CD4-positive, alpha-beta T cell treated with Interleukin-10 for 1 hour (primary cell): ENCODE measurements at places on chromosomes 2 and 18.

DNA sequence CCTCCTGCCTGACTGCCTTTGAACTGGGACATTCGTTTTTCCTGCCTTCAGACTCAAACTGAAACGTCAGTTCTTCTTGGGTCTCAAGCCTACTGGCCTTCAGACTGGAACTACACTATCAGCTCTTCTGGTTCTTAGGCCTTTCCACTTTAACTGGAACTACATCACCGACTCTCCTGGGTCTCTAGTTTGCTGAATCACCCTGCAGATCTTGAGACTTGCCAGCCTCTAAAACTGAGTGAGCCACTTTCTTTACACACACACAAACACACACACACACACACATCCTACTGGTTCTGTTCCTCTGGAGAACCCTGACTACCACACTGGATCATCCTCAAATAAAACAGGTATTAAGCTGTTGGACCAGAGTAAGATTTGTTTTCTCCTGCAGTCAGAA is 46.7 kb upstream of the ATL2 start:
- no peak for DNase-seq

GRCh38 chr2:6750411-6751158 is 115.1 kb downstream of the CMPK2 start:
- DNase-seq = no peak

DNA sequence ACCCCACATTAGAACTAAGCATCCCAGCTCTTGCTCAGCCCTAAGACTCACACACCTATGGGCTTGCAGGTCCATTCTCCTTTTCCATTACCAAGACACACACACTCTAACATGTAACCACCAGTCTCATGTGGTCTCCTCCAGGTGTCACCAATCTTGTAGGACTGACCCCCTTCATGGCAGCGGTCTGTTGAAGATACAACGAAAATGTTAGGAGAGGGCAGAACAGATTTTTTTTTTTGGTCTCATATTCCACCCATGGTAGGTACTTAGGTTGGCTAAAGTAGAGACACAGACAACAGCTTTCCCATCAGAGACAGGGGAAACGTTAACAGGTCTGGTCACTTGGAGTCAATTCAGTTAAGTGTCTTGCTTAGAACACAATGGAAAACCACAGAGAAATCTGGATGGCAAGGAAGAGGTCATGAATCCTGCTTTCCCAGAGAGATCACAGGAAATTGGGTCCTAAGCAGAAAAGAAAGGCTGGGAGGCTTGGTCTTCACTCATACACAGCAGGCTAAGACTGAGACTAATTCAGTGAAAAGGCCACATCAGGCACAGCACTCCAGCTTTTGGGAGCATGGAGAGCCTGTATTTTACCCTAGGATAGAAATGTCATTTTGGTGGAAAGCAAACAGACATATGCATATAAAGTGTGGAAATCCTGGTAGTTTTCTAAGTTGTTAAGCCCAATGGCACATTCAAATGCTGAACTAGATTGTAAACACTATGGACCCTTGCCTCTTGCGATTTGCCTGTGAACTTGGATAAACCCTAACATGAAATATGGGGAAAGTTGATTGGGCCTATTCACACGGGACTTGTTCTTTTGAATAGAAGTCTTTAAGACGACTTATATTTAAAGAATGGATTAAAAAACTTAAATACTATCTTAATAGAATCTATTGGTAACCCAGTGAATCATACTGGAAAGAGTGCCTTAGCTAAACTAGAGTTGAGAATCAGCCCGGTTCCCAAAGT is 3.8 kb downstream of the FN1 start:
- DNase-seq = no peak

DNA sequence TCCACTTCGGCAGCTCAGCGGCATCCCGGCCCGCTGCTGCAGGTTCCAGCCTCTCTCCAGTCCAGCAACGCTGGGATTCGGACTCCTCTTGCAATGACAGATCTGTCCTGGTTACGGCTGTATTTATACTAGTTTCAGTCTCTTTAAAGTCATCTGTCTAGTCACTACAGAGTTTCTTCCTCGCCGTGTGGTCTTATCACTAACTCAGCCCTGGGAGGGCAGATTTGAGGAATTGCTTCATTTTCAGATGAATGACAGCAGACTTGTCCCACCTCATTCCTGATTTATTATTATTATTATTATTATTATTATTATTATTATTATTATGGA is 2.2 kb downstream of the KLHL29 start:
- DNase-seq = no peak

DNA sequence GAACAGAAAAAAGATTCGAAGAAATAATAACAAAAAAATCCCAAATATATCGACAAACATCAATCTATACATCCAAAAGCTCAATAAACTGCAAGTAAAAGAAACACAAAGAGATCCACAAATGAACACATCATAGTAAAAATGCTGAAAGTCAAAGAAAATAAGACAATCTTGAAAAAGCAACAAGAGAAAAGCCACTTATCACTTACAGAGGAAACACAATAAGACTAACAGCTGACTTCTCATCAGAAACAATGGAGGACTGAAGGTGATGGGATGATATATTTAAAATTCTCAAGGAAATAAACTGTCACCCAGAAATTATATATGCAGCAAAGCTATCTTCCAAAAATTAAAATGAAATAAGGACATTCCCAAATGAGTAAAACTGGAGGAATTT is 140.3 kb downstream of the NDUFA10 start:
- DNase-seq = no peak

DNA sequence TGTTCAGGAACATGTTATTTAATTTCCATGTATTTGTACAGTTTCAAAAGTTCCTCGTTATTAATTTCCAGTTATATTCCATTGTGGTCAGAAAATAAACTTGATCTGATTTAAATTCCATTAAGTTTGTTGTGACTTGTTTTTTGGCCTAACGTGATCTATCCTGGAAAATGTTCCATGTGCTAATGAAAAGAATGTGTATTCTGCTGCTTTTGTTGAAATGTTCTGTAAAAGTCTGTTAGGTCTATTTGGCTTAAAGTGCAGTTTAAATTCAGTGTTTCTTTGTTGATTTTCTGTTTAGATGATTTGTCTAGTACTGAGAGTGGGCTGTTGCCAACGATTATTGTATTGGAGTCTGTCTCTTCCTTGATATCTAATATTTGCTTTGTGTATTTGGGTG is 148.0 kb downstream of the UBR3 start:
- DNase-seq = no peak

DNA sequence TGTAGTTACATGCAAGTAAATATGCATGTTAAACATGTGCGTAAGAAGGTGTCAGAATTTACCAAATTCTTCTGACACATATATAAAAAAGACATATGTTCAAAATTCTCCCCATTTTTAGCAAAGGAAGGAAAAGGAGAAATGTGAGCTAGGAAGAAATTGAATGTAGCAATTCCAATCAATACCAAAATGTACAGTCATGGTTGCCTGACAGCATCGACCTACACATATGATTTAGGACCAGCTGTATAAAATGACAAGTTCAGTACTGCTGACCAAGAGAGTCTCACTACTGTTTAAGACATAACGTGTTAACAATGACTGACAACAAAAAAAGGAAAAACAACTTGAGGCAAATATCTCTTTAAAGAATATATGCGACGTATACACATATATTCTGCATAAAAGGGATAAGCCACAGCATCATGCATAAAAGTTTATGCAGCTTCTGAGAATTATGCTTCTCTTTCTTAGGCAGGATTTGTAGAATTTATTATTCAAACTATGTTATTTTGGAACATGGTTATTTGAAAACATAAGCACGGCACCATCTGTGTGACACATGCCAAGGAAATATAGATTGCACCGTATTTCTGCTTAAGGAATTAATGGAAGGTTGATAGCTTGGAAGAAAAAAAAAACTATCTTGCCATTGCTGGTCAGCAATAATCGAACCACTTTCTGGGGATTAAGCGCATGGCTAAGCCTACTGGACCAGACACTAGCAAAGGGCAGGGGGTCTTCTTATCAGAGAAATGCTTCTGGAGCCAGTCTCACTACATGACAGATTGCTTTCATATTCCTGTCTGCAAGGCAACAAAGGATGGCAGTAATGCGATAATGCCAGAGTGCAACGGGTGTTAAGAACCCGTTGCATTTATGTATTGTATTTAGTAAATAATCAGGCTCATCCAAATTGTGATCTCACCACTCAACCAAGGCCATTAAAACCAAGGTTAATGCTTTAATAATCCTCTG is 154.0 kb downstream of the WDPCP start:
- no peak for DNase-seq

DNA sequence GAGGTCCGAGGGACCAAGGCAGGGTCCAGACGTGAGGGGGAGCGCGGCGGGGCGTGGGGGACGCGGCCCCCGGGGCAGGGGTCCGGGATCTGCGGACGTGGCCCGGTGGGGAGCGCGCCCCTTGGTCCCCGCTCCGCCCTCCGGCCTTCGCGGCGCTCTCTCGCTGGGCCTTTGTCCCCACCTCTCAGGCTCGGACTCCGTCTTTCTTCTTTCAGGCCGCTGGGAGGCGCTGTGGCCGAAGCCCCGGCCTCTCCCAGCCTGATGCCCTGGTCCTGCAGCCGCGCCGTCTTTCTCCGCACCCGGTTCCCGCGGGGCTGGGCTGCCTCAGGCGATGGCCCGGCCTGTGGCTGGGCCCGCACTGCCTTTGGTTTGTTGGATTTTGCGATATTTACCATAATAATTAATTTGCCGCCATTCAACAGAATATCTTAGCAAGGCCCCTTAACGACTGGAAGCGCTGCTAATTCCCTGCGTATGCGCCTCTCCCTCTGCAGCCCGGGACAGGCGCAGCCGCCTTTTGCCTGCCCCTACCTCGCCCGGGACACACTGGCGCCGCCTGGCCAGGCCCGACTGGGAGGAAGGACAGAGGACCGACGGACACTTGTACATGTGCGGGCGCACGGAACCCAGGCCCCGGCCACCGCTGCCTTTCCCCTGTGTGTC is 10.8 kb downstream of the SIX3 start:
- DNase-seq = no peak

- DNase-seq = no peak
These were observed 286.5 kb upstream of the SLC14A2 start for GRCh38 chr18:45328811-45329210.

GRCh38 chr18:45505497-45506206 is 109.6 kb upstream of the SLC14A2 start:
- no peak for DNase-seq

DNA sequence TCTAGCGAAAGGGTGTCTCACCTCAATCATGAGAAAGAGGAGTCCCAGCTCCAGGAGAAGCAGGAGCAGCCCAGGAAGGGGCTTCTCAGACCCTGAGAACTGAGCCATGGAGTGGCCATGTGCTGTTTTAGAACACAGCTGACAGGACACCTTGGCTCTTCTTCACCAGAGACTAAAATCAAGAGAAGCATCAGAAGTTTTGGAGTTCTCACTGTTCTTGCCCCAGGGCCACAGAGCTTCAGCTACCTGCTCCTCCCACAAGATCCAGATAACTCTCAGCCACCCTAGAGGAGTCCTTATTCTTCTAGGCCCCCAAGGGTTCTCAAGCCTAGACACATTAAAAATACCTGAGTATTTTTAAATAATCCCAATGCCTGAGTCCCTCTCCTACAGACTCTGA is 99.6 kb upstream of the ATP8B1 start:
- DNase-seq = no peak

GRCh38 chr2:23356711-23357110 is 28.3 kb upstream of the KLHL29 start:
- DNase-seq = no peak

- no peak for DNase-seq
These were observed 149.6 kb downstream of the DOCK10 start for GRCh38 chr2:224892574-224893204.

GRCh38 chr2:127104881-127105655 is 1.9 kb downstream of the BIN1 start:
- no peak for DNase-seq

DNA sequence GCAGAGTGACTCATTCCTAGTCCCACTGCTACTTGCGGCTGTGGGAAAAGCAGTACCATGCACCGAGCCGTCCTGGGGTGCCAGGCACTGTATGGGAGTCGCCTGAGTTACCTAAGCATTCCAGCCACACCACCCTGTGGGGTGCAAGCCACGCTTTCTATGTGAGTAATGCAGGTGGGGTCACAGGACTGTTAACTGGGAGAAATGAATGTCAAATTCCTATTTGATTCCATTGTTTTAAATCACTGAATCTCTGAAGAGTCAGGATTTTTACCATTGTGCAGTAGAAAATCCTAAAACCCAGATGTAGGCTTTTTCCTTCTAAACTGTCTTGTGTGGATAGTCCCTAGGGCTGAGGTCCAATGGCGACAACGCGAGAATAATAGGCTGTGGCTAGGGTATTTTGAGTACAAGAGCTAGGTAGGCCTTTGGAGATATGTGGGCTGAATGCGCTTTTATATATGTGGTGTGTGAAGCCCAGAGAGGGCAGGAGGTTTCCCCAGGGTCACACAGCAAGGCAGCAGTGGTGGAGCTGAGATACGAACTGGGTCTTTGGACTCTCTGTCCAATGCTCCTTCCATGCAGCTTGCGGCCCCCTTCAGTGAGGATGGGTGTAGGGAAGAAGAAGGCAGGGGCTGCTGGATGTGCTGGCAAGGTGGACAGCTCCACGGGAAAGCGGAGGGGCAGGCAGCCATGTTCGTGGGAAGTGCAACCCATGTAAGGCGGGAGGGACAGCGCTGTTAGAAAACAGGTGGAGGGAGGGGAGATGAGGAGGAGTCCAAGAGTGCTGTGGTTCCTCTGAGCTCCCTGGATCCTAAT is 83.2 kb downstream of the DDX1 start:
- no peak for DNase-seq

DNA sequence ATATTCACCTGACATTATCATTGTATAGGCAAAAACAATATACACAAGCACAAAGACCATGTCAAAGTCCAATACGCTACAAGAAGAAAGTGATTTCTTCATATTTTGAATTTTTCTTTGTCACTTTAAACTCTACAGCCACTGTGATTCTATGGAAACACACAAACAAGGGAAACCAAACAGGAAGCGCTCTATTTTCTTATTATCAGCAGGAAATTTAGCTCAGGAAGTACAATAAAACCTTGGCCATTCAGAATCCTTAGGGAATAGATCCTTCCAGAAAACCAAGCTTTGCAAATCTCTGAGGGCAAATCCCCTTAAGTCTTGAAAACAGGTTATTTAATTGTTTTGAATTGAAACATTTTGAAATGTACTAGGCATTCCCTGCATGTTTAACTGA is 336.2 kb downstream of the EPHA4 start:
- DNase-seq = no peak

GRCh38 chr2:233936089-233936488 is 18.9 kb downstream of the TRPM8 start:
- DNase-seq = no peak

- DNase-seq = no peak
These were observed 127.6 kb upstream of the SPOPL start for GRCh38 chr2:138373993-138374408.

DNA sequence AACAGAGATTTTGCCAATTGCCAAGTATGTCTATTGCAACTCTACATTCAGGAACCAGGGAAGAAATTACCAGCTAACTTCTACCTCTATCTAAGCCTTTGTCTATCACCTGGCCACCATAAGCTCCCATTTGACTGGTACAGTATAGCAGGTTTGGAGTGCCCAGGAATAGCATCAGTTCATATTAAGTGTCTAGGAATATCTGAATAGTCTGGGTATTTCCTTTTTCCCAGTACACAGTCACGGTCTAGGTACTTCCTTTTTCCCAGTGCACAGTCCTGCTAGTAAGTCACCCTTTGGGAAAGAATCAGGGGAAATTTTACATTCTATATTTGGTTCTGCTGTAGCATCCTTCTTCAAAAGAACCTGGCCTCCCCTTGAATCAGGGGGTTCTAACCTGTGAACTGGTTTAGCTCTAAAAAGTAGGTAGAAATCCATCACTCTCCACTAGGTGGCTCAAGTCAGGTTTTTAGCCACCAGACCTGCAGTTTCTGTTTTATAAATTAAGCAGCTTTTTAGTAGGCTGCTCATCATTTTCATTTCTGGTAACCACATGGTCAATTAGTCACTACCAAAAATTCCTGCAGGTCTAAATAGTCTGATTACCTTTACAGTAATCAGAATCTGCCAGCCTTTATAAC is 49.3 kb upstream of the DNAJC10 start:
- DNase-seq = peak; percentile 47
